ENCODE measurements at places on chromosomes 7 and 10.

- no peak for DNase-seq
Observed at GRCh38 chr10:1153805-1154351, 97.7 kb downstream of the WDR37 start.

- DNase-seq = peak; percentile 55
Observed at GRCh38 chr7:41232086-41232485, 470.8 kb downstream of the INHBA start.

- DNase-seq = no peak
Observed at GRCh38 chr7:139848274-139848673, 19.2 kb downstream of the TBXAS1 start.

- DNase-seq = no peak
Observed at GRCh38 chr10:78589687-78590086, 479.1 kb upstream of the ZMIZ1 start.

- no peak for DNase-seq
Observed at GRCh38 chr10:14345262-14345661, 14.5 kb upstream of the FRMD4A start.

DNA sequence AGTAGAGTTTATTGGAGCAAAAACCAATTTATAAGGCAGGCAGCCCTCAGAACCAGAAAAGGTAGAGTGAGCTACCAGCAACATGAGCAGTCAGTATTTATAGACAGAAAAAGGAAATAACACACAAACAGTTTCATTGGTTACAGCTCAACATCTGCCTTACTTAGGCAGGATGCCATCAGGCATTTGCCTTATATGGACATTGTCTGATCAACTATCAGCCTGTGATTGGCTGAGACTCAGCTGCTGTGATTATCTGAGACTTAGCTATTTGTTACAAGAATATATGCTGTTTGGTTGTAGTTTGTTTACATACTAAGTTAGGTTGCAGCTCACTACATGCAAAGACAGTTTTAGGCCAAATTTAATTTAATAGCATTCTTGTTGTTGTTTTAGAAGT is 60.4 kb upstream of the CDK1 start:
- no peak for DNase-seq

GRCh38 chr10:19168584-19168983 is 120.0 kb downstream of the MALRD1 start:
- peak; percentile 3 for DNase-seq

DNA sequence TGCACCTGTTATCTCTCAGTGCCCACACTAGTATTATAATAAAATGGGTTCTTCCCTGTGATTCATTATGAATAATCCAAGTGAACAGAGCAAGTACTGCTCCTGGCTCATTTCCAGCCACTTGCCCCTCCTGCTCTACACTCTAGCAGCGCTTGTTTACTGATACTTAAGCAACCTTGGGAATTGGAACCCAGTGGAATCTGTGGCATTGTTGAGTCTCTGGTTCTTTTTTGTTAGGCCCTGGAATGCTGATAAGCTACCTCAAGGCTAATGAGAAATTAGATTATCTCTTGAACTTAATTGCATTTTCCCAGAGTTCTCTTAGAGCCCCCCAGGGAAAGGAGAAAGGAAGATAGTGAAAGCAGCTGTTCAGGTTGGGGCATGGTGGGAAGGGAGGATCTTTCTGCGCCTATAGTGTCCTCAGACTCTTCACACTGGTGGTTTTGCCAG is 34.0 kb downstream of the PRKAR2B start:
- peak; percentile 89 for DNase-seq

DNA sequence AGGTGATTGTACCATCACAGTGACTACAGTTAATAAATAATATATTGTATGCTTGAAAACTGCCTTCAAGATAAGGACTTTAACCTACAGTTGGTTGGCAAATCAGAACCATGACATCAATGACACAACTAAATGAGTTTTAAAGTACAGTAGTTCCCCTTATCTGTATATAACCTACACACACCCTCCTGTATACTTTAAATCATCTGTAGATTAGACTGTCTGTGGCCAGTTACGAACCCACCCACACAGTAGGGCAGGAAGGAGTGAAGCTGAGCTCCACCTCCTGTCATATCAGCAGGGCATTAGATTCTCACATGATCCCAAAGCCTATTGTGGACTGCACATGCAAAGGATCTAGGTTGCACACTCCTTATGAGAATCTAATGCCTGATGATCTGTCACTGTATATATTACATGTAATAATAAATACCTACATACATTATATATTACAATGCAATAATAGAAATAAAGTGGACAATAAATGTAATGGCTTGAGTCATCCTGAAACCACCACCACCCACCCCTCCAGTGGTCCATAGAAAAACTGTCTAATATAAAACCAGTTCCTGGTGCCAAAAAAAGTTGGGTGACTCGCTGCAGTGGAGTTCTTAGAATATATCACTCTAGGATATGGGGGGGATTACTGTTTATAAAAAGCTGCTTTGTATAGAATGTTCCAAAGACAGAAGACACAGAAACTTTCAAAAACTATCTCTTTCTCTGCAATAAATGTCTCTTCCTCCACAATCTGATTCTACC is 5.6 kb downstream of the TPK1 start:
- no peak for DNase-seq

DNA sequence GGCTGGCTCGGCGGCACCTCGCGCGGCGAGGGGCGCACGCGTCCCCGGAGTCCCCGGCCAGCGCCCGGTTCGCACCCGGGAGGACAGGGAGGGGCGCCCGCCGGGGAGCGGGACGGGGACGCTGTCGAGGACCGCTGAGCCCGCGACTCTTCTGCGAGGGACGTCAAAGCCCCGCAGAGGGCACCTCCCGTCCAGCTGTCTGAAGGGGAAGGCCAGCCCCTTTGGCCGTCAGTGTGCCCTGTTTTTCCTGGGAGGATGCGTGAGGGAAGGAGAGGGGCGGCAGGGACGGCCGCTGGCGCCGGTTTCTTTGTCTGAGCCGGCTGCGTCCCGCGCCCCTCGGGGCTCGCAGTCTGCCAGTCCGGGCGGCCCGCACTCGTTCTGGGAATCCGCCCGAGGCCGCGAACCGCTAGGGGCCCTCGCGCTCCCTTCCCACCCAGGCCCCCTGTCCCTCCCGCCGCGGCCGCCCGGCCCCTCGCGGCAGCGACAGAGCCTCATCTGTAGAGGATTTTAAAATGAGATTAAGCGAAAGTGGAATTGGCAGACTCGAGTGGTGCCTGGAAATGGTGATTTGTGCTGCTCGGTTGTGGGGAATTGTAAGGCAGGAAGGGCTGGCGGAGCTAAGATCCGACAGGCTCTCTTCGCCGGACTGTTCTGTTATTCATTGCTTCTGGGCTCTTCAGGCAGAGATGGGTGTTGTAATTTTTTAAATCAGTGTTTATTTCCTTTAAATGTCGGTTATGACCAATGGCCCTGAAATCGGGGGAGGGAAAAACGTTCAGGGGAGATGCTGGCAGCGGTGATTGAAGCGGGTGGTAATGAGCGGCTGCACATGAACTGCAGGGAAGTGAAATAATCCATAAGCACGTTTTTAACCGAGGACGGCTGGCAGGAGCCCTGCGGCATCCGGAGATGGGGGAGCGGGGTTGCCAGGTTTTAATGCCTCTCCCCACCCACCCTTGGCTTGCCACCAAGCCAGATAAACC is 618 bp upstream of the RELN start:
- DNase-seq = peak; percentile 50

- no peak for DNase-seq
Observed at GRCh38 chr10:35937546-35937945, 295.4 kb upstream of the FZD8 start.
